ENCODE measurements at places on chromosomes 5 and 9.

DNA sequence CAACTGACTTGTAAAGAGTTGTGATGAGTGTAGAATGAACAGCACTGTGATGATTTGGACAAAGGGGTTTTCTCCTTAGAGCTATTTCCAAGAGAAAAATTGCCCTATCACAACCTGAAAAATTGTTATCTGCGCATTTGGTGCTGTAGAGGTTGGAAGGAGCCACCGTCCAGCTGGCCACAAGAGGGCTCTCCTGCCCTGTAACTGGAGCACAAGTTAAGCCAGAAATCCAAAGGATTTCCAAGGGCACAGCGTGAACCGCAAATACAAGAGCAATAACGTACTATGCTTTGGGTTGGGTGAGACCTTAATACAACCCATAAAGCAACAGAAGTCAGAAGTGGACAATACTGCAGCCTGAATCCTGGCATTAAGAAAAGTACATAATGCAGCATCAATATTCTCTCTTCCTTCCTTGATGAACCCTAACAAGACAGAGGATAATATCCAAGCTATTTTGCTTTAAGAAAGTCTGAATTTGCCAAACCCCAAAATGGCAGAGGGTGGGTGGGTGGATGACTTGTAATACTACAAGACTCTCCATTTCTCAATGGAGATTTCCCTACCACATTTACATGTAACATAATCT, 56.8 kb upstream of the SMIM32 start:
- DNase-seq: no peak

DNA sequence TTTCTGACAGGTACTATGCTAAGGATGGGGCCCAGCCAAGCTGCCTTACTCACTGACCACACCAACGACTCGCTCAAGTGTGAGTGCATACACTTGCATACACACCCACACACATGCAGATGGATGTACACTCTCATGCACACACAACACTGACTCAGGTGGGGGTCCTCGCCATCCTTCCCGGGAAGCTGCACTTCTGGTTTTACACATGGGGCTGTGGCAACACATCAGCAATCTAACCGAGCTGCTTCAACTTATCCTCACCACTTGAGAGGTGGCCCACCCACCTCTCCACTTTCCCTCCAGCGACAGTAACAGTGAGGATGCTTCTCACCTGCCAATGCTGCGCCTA, 67.2 kb upstream of the SLC25A51 start:
- no peak for DNase-seq

DNA sequence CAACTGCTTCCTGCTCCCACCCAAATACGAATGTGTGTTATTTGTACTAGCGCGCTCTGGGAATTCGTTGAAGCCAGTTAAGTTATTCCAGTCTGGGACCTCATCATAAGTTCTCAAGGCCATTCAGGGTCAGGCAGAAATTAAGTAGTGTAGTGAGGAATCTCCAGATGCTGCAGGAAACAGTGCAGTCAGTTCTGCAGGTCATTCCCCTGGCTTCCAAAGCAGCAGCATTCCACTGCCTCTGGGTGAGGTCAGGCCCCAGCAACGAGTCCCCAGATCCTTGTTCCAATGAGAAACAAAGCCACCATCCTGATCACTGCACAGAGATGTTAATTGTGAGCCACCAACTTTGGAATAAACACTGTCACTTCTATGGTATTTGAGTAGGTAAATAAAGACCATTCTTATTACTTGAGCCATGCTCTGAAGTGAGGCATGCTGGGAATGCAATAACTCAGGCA, 33.1 kb downstream of the SVEP1 start:
- DNase-seq: no peak

DNA sequence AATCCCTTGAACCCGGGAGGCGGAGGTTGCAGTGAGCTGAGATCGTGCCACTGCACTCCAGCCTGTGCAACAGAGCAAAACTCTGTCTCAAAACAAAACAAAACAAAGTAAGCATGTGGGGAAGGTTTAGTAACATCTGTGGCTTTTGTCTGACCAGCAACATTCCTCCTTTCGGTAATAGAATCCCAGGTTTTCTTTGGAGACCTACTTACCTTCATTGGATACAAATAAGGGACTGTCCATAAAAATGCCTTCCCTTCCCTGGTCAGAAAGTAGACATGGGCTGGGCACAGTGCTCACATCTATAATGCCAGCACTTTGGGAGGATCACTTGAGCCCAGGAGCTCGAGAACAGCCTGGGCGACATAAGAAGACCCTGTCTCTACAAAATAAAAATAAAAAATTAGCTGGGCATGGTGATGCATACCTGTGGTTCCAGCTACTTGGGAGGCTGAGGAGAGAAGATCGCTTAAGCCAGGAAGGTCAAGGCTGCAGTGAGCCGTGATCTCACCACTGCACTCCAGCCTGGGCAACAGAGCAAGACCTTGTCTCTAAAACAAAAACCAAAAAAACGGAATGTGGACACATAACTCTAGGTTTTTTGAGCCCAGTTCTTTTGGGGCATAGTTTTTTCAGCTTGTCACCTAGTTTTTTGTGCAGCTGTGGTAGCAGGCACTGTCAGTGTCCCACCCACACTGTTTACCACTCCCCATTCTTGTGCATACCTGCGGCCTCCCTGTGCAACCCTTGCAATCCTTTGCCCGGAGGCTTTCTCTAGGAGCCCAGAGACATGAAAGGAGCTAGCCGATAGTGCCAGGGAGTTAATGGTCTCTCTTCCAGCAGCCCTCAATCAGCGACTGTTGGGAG, 9.0 kb upstream of the SPINK4 start:
- no peak for DNase-seq

DNA sequence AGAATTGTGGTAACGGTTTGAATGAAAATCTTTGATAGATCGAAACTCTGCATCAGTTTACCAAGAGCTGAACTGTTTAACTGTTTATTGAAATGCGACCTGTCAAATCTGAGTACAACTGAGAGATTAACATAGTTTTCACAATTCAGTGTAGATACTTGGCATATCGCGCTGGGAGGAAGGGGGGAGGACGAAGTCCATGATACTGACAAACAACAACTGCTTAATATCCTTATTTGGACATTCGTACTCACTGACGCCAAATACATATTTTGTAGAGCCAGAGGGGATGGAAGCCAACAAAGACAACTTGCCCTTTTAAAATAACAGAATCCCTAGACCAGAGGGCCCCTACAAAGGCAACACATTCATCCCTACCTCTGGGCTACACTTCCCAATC, 93.2 kb downstream of the GLIS3 start:
- DNase-seq: no peak

DNA sequence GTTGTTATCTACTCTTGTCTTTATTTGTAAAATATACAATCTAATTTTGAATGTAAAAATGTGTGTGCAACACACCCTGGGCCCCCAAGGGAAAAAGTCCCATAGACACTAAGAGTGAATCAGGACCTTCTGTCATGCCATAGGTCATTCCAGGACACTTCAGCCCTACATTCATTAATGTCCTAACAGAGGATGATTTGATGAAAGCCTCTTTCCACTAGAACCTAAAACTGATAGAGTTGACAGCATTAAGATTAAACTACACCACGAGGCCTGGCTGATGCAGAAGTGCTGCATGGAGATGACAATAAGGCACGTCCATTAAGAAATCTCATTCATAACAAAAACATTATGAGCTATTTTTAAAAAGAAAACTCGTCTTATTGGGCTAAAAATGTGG, 46.2 kb downstream of the FRMD3 start:
- no peak for DNase-seq

DNA sequence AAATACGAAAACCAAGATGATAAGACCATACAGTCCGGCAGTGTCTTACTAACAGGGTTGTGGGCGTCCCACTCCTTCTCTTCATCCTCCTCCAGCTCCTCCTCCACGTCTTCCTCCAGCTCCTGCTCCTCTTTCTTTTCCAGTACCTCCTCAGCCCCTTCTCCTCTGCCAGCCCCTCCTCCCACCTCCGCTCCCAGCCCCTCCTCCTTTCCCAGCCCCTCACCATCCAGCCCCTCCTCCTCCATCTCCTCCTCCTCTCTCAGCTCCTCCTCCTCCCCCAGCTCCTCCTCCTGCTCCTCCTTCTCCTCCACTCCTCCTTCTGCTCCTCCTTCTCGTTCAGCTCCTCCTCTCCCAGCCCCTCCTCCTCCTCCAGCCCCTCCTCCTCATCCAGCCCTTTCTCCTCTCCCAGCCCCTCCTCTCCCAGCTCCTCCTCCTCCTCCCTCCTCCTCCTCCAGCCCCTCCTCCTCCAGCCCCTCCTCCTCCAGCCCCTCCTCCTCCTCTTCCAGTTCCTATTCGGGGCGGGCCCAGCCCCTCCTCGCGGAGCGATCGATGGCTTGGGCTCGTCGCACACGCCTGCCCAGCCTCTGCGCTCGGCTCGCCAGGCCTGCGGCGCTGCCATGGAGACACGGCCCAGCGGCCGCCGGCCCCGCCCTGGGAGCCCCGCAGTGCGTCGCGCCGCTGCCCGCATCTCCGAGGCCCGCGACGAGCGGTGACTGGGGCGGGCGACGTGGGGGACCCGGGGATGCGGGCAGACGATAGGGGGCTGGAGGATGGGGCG, at the start of gene BRD3OS:
BRD3OS (plus strand) TSS at position 654 of the 778 bp plus-strand sequence. CDS start 1,267 bp downstream, outside the sequence.
- DNase-seq: peak; percentile 87

DNA sequence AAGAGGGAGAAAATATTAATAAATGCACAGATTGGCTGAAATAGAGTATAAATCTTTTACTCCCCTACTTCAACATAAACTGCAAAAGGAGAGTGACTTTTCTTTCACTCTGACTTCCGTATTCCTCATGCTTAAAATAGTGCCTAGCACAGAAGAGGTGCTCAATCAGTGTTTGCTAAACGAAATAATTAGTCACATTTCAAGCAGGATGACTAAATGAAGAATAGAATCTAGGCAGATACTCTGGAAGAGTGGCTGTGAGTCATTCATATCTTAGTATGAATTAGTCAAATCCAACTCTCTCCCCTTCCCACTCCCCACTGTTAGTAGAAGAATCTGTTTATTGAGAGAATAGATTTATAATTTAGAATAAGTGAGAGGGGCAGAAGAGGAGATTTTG, 4.8 kb downstream of the CD274 start:
- no peak for DNase-seq

- no peak for DNase-seq
Measured at GRCh38 chr5:168334695-168335094, 43.2 kb downstream of the WWC1 start.

DNA sequence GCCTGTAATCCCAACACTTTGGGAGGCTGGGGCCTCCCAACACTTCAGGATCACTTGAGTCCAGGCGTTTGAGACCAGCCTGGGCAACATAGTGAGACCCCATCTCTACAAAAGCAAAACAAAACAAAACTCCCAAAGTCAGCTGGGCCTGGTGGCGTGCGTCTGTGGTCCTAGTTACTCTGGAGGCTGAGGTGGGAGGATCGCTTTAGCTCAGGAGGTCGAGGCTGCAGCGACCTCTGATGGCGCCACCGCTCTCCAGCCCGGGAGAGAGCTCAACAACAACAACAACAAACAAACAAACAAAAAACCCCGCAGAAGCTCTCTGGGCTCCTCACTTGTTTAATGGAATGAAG, 528 bp downstream of the ACOT12 start:
- no peak for DNase-seq

DNA sequence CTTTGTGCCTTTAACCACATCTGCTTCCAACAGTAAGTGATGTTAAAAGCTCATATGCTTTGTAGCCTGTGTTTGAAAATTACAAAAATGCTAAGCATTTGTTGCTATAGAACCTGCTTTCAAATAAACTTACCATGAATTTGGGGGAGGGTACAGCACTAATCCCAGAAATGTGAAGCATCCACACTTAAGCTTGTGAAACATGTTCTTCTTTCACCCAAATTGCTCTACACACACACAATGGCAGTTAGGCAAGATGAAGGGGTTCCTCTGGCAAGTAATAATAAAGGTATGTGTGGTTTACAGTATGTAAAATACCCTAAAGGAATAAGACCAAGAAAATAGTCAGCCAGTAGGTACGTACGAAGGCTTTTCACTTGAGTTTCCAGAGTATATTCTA, 165.6 kb downstream of the SMARCA2 start:
- no peak for DNase-seq

GRCh38 chr5:34475249-34475966, 180.7 kb upstream of the RAI14 start:
- DNase-seq: no peak

DNA sequence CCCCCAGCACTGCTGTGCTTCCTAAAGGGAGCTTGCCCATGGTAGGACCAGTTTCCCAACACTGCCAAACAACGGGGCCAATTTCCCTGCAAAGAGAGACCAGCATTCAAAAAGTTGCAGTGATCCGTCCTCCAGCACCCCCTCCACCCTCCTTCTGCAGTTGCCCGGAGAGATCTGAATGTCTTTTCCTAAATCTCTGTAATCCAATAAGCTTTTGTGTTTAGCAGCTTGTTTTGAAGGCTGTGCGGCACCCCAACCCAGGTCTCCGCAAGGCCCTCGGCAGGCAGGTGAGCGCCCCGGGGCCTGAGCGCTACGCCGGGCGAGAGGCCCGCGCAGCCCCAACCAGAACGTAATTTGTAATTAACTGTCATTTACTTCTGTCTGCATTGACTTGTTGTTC, 366.9 kb upstream of the IRX2 start:
- DNase-seq: no peak

- no peak for DNase-seq
Measured at GRCh38 chr5:133250527-133250926, 198.7 kb downstream of the HSPA4 start.

- no peak for DNase-seq
Measured at GRCh38 chr9:16410601-16411280, 459.7 kb downstream of the BNC2 start.

- DNase-seq: no peak
Measured at GRCh38 chr5:175922192-175922885, 45.8 kb downstream of the THOC3 start.

DNA sequence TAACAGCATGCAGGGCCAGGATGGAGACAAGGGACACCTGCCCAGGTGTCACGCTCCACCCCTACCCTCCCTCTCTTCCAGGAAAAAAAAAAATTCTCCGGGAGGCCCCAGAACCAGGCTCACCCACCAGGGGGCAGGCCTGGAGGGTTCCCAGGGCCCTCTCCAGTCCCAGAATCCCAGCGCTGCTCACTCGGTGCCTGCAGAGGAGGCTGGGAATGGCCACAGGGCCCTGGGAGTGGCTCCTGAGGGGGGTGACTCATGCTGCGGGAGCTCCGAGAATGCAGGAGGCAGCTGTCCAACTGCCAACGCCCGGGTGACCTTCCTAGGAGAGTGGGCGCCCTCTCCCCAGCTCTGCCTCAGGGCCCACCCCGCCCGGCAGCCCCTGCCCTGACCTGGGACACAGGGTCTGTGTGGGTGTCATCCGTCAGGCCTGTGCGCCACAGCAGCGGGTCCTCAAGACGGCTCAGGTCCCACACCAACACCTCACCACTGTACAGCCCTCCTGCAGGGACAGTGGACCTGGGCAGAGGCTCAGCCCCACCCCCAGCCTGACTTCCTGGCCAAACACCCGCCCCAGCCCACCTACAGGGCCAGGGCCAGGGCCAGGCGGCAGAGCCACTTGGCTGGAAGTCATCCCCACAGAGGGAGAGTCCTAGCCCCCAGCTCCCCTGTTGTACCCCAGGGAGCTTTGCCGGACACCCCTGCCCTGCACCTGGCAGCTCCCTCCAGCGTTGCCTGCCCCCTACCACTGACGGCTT, 21.2 kb downstream of the DYNC2I2 start:
- no peak for DNase-seq

DNA sequence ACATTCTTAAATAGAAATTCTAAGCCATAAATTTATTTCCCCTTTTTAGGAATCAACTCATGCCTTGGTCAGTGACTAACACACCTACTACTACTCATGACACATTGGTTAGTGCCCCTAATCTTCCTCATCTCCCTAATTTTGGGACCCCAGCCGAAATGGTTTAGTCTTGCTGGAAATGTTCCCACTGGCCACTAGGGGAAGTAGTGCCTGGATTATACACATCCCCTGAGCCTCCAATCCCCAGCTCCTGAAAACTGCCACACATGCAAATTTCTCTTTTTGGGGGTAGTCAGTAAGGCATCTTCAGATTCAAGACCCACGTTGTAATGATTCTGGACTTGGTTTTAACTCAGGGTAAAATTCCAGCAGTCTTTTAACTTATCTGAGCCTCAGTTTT, 79.8 kb downstream of the HSD17B3 start:
- DNase-seq: no peak
